ENCODE measurements at places on chromosomes 13 and 19.

DNA sequence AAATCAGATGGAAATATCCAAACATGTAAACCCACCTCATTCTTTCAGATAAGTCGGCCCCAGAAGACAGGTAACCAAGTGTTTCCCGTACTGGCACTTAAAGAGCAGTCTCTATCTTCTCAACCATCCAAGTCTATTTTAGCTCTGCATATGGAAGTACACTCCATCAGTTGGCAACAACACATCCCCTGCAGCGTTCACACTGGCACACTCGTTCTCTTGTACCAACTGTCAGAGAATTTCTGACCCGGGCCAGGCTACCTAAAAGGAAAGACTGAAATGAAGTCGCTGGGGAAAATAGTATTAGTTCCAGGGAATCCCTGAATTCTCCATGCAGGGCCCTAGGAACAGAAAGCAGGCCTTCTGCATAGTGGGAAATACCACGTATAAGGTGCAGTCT lies 109.3 kb downstream of the RXFP2 start:
- no peak for DNase-seq

- no peak for DNase-seq
Observed at GRCh38 chr13:72651144-72651543, 76.3 kb downstream of the MZT1 start.

- DNase-seq = no peak
Observed at GRCh38 chr13:51928231-51928630, 66.5 kb downstream of the CCDC70 start.

DNA sequence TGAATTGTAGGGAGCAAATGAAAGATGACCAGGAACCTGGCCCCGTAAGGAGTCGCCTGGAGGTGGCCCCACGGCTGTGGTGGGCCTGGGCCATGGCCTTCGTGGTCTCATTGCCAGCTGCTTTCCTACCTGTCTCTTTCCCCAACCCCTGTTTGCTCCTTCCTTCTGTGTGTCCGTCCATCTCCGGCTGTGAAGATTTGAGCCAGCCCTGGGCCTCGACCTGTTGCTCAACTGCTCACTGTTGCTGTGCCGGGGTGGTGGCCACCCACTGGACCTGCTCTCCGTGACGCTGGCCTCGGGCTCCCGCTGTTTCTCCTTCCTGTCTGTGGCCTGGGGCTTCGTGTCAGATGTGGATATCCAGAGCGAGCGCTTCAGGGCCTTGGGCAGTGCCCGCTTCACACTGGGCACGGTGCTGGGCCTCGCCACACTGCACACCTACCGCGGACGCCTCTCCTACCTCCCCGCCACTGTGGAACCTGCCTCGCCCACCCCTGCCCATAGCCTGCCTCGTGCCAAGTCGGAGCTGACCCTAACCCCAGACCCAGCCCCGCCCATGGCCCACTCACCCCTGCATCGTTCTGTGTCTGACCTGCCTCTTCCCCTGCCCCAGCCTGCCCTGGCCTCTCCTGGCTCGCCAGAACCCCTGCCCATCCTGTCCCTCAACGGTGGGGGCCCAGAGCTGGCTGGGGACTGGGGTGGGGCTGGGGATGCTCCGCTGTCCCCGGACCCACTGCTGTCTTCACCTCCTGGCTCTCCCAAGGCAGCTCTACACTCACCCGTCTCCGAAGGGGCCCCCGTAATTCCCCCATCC lies 8.5 kb downstream of the DBP start:
- no peak for DNase-seq

DNA sequence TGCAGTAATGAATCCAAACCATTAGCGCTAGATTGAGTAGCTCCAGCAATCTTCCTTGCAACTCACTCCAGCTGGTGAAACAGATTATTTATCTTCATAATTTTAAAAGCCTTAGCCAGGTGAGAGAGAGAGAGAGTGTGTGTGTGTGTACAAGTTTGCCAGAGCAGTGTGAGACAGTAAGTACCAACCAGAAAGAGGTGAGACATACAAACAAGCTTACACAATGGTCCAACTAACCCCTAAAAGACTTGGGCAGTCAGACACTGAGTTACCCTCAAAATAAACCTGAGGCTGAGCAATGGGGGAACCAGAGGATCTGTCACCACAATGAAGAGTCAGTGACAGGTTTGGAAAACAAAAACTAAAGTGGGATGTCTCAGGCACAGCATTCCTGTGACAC lies 8.1 kb upstream of the THSD1 start:
- DNase-seq = no peak

All from CD4-positive, alpha-beta T cell treated with Interleukin-12 subunit alpha and Interleukin-12 subunit beta, for 1 hour (primary cell).